ENCODE measurements at places on chromosomes 4 and X.

DNA sequence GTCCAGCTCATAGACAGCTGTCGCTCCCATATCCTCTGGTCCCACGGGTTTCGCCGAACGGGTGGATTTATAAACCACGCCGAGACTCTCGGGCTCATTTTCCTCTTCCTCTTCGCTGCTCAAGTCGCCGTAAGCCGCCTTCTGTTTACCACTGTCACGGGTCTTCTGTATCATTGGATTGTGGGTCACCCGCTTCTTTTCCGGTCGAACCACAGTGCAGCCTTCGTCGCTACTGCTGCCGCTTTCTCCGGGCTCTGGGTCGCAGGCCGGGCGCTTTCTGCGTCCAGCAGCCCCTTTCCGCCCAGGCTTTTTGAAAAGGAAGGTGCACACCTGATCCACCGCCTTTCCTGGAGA, 311 bp downstream of the RNF113A start:
- peak; percentile 11 for DNase-seq

- DNase-seq, result no peak
These were observed 111.6 kb upstream of the NWD2 start for GRCh38 chr4:37132975-37133360.

GRCh38 chrX:78375894-78376293, 48.5 kb upstream of the CYSLTR1 start:
- no peak for DNase-seq

- no peak for DNase-seq
These were observed 221.0 kb downstream of the SPCS3 start for GRCh38 chr4:176540814-176541213.

- no peak for DNase-seq
These were observed 31.9 kb upstream of the FAM9C start for GRCh38 chrX:13076176-13076961.
